ENCODE measurements at places on chromosomes 7 and 10.
A peak's percentile ranks its signal among the peaks of the same experiment; 100 is the strongest.

DNA sequence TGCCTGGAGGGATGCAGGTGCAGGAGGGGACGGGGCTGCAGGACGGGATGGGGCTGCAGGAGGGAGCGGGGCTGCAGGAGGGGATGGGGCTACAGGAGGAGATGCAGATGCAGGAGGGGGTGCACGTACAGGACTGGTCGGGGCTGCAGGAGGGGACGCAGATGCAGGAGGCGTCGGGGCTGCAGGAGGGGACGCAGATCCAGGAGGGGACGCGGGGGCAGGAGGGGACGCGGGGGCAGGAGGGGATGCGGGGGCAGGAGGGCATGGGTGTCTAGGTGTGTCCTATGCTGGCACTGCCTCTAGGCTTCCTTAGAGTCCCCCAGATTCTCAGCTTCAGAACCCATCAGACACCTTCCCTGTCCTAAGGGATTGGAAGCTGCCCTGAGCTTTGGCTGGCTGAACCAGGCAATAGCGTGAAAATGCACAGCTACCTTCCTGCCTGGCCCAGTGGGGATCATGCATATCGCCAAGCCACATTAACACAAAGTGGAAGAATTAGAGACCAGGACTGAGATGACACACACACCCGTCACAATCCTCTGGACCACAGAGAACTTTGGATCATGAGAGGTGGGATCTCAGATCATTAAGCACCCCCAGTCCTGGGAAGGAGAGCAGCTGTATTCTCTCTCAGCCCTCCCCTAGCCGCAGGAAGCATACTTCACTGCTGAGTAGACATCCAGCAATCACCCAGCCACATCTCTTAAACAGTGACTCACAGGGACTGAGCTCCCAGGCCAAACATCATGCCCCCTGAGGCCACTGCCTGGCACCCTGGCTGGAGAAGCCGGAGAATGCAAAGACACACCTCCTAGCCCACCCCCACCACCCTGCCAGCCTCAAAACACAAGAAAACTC lies 67.3 kb downstream of the VWA2 start:
- DNase-seq: no peak

GRCh38 chr7:65983965-65984658 lies 2.1 kb upstream of the GUSB start:
- DNase-seq: no peak

DNA sequence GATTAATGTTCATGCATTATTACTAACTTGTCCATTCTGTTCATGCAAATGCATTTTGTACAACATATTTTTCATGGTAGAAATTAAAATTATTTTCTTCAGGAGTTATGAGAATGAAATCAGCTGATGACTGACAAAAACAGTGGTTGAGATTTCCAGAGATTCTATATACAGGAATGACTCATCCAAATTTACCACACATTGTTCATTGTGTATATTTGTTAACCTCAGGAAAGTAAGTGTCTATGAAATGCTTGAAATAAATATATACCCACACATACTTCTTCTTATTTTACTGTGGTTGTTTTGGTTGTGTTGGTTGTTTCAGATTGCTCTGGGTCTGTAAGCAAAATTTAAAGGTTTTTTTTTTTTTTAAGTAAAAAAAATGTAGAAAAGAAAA lies 108.1 kb upstream of the SP8 start:
- DNase-seq: no peak

- DNase-seq: peak; percentile 37
Measured at GRCh38 chr7:129612112-129613015, 844 bp downstream of the NRF1 start.

- DNase-seq: no peak
Measured at GRCh38 chr10:77274046-77274795, 363.4 kb downstream of the KCNMA1 start.

GRCh38 chr10:29239569-29240472 lies 49.0 kb upstream of the LYZL1 start:
- DNase-seq: peak; percentile 3

- DNase-seq: no peak
Measured at GRCh38 chr10:123633106-123633505, 33.0 kb upstream of the GPR26 start.

DNA sequence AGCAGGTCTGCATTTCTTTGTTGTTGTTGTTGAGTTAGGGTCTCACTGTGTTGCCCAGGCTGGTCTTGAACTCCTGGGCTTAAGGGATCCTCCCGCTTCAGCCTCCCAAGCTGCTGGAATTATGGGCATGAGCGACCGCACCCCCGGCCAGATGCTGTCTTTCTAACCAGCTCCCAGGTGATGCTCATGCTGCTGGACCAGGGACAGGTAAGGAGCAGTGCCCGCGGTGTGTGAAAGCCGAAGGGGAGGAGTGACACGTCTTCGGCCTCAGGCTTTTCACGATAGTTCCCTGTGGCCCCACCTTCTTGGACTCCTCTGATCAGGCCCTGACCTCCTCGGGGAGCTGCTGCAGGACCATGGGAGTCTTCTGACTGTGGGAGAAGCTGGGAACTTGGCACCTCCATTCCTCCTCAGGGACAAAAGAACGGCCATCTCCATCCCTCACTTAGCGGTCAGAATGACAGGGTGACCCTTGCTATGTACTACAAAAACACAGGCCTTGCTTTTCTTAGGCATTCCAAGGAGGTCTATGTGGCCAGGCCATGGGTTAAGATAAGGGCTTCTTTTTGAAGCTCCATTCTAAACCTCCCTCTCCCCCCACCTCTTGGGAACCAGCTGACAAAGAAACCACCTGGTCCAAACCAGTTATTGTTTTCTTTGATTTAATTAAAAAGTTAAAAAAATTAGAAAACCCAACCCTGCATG lies 5.5 kb downstream of the SFRP5 start:
- DNase-seq: no peak

DNA sequence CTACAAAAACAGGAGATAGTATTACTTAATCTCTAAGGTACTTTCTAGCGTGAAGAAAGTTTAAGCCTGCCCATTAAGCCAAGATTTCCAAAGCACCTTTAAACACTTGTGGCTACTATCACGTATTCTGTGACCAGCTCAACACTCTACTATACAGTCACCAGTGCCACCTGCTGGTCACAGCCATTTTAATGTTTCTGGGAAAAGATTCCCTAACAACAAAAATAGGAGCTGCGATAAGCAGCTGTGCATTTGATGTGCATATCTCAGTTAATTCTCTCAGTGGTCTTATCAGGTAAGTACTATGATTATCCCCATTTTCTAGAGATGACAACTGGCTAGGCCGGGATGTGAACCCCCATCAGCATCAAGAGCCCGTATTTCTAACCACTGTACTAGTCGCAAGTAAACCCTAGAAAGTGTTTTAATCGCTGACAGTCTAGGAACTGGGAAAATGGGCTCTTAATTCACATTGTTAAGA lies 860 bp downstream of the SEC31B start:
- DNase-seq: peak; percentile 75

DNA sequence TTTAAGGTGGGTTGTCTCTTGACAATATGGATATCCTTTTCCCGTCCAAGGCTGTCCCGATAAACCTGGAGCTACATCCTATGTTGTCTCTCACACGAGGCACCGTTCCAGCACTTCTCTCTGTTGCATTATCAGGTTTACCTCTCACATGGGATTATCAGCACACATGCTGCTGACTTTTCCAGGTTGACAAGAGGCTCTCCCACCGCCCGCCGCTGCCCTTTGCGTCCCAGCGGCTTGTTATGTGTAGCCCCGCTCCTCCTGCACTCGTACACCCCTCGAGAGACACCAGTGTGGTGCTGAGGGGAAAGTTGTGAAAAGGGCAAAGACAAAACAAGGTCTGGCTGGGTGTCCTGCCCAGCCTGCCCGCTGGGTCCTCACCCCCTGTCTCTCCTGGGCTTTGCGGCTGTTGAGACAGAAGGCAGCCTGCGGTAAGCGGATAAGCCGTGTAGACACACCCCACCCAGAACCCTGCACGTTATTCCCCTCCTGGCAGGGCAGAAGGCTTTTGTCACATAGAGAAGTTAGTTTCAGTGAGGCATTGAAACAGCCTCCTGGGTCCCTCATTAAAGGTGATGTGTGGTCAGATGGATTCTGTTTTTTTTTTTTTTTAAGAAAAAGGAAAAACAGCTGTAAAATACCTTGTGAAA lies 38.7 kb downstream of the UBE3C start:
- DNase-seq: no peak

GRCh38 chr10:104328896-104329710 lies 9.2 kb downstream of the ITPRIP start:
- DNase-seq: peak; percentile 79

DNA sequence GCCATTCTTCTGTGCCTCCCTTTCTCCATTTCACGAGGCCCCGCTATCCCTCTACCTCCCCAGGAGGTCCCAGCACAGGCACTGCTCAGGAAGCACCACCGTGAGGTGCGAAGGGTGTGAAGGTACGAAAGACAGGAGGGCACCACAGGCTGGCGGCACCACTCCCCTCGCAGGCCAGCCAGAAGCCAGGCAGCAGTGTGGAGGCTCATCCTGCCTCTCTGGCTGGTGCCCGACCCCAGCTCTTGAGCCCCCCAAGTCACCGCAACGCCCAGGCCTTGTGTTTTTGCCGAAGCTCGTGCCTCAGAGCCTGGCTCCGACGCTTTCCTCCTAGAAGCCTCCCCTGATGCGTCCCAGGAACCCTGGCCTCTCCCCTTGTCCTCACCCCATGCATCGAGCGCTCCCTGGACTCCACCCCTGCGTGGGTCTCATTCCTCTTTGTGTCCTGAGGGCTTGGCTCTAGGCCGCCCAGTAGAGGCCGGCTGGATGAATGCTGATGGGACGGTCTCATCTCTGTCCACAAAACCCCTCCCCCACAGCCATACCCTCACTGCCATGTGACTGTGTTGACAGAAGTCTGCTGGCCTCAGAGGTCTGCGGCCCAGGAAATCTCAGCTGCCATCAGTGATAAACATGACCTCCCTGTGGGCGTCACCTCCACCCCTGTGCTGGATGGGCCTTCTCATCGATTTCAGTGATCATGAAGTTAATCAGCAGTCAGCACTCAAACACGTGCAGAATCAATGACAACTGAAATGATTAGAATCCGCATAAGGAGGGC lies 19.3 kb downstream of the BRI3 start:
- DNase-seq: no peak

DNA sequence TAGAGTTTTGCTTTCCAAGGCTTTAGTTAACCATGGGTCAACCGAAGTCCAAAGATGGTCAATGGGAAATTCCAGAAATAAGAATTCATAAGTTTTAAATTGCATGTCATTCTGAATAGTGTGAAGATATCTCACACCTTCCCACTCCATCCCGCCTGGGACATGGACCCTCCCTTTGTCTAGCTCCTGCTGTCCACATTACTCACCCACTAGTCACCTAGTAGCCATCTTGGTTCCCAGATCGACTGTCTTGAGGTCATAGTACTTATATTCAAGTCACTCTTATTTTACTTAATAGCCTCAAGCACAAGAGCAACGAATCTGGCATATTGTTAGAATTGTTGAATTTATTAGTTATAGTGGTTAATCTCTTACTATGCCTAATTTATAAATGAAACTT lies 366.6 kb downstream of the PRPF18 start:
- no peak for DNase-seq

DNA sequence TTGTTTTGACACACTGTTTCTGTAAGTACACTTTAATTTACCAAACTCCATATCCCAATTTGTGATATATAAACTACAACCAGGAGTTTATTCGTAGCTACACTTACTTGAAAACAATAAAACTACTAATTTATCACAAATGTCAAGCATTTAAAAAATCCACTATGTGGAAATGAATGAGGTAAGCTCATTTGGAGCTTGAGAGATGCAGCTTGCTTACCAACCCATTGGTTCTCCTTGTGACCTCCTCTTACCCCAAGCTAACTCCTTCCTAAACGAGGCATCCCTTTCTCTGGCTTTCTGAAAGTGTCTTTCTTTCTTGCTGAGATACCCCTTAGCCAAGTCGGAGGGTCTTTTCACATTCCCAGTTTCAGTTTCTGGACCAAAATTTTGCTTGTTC lies 2.5 kb downstream of the OR6V1 start:
- no peak for DNase-seq

GRCh38 chr7:145276118-145276517 lies 440.3 kb upstream of the TPK1 start:
- DNase-seq: no peak

GRCh38 chr7:16587790-16588189 lies 57.8 kb downstream of the ANKMY2 start:
- no peak for DNase-seq

- DNase-seq: peak; percentile 43
Measured at GRCh38 chr10:132248455-132249225, 59.1 kb downstream of the STK32C start.

DNA sequence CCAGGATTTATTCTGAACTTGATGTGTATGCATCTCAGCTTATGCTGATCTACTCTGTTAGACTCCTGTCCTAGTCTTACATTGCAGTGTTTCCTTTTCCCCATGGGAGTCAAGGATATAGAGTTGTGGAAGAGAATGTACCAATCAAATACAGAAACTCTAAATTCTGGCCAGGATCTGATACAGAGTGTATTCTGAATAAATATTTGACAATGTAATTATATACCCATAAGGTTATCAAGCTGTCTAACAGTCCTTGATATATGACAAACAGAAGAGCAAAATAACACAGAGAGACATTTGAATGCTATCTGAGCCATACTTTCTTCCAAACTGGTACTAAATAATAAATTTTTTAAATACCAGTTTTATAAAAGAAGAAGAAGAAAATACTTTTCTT lies 116.8 kb downstream of the ETV1 start:
- no peak for DNase-seq

DNA sequence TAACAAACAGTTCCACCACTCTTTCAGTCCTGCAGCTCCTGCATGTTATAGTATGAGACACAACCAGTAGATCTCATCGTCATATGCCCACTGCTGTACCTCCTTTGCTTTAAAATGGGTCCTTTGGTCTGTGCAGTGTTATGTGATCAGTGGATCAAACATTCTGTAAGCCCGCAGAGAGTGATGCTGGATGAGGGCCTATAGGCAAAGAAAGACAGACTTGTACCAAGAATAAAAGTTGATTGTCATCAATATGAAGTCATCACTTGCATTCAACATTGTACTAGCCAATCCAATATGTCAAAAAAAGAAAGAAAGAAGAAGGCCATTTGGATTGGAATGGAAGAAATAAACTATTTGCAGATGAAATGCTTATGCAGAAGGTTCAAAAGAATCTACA lies 79.8 kb upstream of the PHYHIPL start:
- no peak for DNase-seq

DNA sequence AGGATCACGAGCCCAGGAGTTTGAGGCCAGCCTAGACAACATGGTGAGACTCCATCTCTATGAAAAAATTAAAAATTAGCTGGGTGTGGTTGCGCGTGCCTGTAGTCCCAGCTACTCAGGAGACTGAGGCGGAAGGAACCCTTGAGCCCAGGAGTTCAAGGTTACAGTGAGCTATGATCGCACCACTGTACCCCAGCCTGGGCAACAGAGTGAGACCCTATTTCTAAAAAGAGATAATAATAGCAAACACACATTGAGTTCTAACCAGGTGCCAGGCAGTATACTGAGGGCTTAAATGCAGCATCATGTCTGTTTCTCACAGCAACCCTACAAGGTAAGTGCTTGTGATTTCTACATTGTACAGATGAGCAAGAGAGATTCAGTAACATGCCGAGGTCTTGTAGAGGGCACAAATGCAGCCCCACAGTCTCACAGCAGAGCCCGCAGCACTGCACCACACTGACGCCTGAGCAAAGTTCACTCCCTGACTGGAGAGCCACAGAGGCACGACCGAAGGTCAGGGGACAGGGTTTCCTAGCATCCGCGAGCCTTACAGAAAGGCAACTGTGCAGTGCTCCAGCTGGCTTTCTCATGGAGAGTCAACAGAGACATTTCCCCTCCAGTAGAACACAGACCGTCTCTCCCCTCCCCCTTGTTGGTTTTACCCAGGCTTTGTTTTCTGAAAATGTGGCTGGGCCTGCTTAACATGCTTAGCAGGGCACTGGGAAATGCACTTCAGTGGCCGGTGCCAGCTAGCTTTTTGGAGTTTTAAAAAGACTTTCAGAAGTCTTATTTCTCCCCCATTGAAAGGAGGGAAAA lies 36.5 kb downstream of the PDSS1 start:
- no peak for DNase-seq

Measured in activated naive CD8-positive, alpha-beta T cell treated with anti-CD3 and anti-CD28 coated beads, Interleukin-2, amount 50 U/mL, for 24 hours (primary cell).